Activated CD4-positive, alpha-beta T cell treated with anti-CD3 and anti-CD28 coated beads, Interleukin-2, amount 50 U/mL, for 4 hours (primary cell): ENCODE measurements at places on chromosomes 3 and 15.
A peak's percentile ranks its signal among the peaks of the same experiment; 100 is the strongest.

GRCh38 chr3:181103605-181104004, 114.1 kb upstream of the DNAJC19 start:
- no peak for DNase-seq

GRCh38 chr3:194313560-194314387, 37.4 kb downstream of the CPN2 start:
- no peak for DNase-seq

DNA sequence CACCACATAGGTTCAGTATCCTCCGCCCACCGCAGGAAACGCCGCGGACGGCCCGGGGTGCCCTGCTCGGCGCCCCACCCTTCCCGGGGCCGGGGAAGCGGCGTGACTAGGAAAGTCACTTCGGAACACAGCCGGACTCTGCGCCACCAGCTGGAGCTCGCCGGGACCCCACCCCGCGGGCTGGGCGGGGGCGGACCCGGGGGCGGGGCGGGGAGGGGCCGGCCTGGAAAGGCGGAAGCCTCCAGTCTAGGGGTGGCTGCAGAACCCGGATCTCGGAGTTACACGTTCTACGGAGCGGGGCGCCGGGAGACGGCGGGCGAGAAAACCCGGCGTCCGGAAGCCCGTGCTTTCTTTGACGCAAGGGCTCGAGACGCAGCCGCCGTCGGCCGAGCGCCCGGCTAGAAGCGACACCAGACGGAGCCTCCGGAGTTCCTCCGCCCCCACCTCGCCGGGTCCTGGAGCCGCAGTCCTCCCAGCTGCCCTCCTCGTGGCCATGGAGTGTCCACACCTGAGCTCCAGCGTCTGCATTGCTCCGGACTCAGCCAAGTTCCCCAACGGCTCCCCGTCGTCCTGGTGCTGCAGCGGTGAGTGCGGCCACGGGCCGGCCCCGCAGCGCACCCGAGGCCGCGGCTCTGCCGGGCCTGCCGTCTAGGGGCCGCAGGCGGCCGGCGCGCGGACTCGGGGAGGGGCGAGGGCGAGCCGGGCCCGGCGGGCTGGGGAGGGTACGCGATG, at the start of gene USP3:
Gene USP3, plus strand, starts transcription at position 347 of the 732 bp plus-strand sequence. Its CDS starts 147 bp downstream, at position 494.
- DNase-seq: peak; percentile 91

DNA sequence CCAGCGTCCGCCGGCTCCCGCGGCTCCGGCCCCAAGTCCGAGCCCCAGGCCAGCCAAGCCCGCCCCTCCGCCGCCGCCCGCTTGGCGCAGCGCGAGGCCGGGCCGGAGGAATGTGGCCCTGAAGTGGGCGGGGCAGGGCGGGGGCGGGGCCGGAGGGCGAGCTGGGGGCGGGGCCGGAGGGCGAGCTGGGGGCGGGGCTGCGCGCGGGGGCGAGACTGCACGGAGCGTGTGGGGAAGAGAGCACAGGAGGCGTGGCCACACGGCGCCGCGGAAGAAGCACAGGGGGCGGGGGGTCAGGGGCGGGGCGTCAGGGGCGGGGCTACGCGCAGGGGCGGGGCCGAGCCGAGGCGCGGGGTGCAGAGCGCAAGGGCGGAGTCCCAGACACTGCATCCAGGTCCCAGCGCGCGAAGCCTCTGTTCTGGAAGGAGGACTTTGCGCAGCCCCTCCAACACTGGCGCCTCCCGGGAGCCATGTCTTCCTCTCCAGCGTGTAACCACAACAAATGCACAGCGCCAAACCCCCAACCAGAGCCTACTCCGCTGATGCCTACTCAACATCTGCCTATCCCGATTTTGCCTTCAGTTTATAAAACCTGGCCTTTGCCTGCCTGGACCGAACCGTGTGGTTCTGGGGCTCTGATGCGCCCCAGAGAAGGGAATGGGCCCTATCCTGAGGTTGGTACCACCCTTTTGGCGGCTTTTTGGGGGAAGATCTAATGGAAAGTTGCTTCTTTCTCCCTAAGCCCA, 105.5 kb downstream of the IQSEC1 start:
- DNase-seq: peak; percentile 86

- DNase-seq: no peak
Measured at GRCh38 chr15:73716417-73716816, 32.2 kb downstream of the CD276 start.

GRCh38 chr15:49864251-49864650, 243.4 kb downstream of the DTWD1 start:
- DNase-seq: no peak

DNA sequence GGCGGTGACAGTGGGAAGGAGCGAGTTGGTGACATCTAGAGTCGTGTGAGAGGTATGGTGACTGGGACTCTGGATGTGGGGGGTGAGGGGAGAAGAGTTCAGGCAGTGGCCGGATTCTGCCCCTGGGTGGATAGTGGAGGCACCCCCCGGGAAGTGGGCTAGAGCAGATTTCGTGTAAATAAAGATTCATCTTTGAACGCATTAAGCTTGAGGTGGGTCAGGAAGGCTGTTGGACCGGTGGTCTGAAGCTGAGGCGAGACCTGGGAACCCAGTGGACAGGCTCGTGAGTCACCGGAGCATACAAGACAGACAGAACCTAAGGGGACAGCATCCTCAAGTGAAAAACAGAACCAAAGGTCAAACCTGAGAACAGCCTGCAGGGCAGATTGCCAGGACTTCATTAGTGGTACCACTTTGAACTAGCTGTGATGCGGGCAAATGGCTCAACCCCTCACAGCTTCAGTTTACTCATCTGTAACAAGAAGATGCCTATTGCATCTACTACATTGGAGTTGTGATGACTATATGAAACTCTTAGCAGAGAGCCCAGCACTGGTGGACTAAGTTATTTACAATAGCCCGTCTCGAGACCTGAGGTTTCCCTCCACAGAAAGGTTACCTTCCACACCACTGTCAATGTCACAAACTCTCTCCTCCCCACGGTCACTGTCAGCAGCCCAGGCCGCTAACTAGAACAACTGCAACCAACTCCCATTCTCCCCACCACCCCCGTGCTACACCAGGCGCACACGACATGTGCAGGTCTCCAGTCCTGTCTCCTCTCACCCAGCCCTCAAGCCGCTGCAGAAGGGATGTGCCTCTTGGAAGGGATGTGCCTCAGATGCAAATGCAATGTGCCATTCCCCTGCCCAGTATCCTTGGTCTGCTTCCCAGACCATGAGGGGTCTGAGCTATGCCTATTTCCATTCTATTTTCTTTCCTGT, 901 bp upstream of the CLN6 start:
- DNase-seq: no peak

- no peak for DNase-seq
Measured at GRCh38 chr15:67917636-67918035, 77.8 kb upstream of the RNU6-1 start.

DNA sequence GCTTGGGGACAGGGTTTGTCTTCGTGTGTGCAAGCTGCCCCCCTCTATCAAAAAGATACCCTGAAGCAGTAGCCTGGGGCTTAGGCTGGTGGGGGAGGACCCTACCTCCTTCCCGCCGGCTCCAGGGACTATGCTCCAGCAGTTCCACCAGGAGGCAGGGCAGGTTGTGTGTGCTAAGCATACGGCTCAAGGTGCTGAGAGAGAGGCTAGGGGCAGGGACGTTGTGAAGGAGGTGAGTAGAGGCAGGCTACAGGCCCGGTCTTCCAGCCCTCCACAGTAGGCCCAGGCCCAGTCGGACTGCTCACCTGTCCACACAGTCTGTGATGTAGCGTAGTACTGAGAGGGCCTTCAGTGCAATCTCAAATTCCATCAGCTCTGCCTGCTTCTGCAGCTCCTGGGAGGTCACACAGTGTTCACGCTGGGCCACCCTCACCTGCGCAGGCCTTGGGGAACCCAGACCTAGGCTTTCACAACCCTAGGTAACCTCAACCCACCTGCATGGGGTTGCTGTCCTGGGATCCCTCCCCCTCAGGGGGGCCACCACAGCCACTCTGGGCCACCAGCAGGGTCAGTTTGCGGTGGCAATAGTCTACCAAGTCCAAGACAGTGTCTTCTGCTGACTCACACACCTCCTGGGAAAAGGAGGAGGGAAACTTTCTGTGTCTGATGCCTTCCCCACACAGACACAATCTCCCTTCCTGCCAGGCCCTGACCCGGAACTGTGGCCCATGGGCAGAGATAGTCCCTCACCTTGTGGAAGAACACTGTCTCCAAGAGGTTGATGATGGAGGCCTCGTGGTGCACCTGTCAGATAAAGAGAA, 2.4 kb upstream of the RASSF1 start:
- DNase-seq: no peak

GRCh38 chr15:31489801-31490646, 163.4 kb downstream of the KLF13 start:
- DNase-seq: no peak

- no peak for DNase-seq
Measured at GRCh38 chr3:105844704-105845103, 24.1 kb downstream of the CBLB start.

DNA sequence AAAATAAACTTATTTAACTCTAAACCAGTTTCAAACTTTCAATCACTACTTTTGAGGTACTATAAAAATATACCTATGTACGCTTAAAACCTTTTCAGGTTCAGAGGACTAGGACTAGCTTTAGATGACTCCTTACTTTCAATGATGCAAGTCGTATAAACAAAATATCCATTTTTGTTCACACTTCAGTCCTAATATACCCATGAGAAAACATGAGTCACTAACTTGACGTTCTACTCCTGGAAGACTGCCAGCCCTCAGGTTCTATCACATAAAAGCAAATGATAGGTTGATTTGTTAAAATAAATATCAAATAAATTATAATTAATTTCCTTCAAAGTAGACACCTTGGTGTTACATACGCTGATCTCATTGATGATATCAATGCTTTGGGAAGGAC, 10.6 kb upstream of the P3H2 start:
- no peak for DNase-seq

DNA sequence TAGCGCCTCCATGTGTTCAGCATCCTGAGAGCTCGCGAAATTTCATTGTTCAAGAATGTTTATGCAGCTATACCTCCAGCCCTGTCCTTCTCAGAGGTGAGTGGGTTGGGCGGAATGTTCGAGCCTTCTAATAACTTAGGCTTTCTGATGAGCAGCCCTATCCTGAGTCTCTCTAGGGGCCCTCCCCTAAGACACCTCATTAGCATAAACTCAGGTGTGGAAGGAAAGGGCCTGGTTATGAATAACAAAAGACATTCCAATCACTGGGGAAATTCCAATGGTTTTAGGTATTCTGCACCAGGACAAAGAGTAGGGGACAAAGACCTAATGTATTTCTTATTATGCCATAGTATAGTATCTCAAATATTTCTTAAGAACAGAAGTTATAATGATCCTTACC, 138.1 kb upstream of the PDZRN3 start:
- DNase-seq: no peak

DNA sequence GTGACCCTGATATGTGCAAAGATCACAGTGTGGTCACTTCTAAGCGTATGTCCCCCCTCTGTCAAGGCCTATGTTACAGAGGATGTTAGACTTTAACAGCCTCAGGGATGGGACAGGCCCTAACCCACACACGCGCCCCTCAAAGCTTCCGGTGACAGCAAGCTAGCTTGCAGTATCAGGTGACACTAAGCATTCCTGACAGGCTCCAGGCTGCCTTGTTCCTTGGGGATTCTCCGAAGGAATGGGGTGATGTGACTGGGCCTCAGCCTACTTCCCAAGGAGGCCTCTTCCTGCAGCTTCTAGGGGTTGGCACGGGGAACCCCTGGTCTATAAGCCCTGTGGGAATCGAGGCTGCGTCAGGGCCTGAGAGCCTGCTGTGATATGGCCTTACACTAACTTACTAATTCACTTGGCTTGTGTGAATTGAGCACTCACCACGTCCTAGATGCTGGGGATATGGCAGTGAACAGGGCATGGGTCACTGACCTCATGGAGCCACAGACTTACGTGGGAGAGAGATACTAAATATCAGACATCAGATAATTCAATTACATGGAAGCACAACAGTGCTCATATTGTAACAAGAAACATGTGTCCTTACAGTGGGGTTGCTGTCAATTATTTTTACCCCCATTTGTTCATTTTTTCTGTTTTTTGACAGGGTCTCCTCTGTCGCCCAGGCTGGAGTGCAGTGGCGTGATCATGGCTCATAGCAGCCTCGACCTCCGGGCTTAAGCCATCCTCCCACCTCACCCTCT, 11.4 kb upstream of the SPTBN5 start:
- DNase-seq: no peak

DNA sequence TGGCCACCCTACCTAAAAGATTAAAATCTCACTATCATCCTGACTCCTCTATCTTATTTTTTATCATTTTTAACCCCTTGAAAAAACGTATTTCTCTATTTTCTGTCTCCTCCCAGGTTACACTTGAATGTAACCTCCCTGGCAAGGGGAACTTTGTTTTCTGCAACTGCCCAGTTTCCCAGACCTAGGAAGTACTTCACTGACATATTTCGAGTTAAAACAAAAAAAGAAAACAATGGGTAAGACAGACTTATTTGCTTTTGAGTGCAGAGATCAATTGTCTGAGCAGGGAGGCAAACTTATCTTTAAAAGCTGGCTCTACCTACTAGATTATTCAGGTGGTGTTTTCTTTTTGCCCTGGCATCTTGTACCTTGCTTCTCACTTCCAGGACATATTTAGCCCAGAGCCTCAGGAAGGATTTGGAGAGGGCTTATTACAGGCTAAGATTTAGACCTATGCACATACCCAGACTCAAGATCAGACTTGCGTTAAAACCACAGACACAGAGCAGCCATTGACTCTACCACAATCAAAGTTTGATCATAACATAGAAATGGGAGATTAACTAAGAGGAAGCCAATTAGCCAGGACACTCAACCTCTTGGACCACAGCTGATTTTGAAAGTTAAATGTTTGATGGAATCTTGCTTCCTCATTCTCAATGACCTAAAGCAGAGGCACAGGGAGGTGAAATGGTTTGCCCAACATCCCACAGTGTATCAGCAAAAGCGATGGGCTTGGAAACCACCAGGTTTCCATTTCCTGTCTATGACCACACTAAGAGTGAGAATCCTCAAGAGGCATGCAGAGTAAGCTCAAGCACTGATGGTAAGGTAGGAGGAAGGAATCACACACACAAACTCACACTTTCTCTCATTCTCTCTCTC, 169.5 kb upstream of the THBS1 start:
- no peak for DNase-seq

GRCh38 chr15:82298520-82298919, 35.9 kb downstream of the SAXO2 start:
- DNase-seq: peak; percentile 25
